ENCODE measurements at places on chromosomes 5 and 9.

DNA sequence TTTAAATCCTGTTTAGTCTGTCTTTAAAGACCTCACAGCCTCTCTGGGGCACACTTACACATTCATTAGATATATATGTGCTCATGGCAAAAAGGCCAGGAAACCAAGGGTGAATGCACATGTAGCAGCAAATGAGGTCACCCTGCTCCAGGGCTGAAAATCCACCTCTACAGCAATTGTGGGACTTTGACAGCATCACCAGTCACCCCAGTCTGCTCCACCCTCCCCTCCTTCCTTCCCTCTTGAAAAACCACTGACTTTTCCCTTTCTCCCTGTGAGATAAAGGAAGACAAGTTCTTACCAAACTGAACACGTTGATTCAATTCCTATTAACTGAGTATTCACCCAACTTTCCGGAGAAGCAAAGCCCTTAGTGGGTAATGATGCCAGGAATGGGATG, 15.2 kb upstream of the SH3RF2 start:
- no peak for ATAC-seq

DNA sequence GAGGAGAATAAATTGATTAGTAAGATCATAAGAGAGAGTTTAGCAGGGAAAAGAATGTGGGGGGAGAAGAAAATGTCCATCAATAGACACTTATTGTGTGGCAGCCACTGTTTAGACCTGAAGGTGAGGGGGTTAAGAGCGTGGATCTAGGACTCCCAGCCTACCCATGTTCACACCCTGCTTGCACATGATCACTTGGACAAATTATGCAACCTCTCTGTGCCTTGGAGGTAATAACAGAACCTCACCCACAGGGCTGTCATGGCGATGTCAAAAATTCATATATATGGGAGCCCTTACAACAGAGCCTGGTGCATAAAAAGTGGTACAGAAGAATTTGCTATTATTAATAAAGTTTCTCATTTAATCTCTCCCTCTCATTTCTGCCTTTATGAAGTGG, 86.0 kb upstream of the EQTN start:
- ATAC-seq = no peak

- ATAC-seq = no peak
Observed at GRCh38 chr5:36836831-36837230, 39.7 kb upstream of the NIPBL start.

- no peak for ATAC-seq
Observed at GRCh38 chr5:66553368-66553912, 42.8 kb upstream of the MAST4 start.

- no peak for ATAC-seq
Observed at GRCh38 chr5:57939771-57940170, 457.2 kb upstream of the ACTBL2 start.

DNA sequence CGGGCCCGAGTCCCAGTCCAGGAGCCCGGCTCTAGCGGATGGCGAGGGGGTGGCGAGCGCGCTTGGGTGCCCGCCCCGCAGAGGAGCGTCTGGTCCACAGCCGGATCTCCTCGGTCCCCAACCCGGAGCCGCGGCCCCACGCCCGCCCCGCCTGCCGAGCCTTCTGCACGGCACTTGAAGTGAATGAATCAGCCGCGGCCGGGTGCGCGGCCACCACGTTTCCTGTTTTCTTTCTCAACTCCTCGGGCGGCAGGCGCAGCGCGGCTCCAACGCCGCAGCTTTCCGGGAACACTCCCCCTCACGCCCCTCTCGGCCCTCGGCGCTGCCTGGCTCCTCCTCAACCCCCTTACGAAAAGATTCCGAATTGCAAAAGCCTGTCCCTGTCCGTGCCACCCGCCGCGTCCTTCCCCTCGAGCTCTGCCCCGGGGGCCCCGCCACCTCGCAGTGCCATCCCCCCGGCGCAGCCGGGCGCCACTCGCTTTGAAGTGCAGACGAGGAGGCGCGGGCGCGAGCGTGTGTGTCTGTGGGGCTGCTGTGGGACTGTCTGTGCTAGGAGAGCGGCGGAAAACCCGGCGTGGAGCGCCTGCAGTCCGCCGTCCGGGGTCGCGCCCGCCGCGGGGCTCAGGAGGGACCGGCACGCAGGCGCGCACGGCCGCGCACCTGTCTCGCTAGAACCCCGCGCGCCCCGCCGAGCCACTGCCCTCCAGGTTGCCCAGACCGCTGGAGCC, 456.6 kb downstream of the RAB3C start:
- peak; percentile 80 for ATAC-seq

DNA sequence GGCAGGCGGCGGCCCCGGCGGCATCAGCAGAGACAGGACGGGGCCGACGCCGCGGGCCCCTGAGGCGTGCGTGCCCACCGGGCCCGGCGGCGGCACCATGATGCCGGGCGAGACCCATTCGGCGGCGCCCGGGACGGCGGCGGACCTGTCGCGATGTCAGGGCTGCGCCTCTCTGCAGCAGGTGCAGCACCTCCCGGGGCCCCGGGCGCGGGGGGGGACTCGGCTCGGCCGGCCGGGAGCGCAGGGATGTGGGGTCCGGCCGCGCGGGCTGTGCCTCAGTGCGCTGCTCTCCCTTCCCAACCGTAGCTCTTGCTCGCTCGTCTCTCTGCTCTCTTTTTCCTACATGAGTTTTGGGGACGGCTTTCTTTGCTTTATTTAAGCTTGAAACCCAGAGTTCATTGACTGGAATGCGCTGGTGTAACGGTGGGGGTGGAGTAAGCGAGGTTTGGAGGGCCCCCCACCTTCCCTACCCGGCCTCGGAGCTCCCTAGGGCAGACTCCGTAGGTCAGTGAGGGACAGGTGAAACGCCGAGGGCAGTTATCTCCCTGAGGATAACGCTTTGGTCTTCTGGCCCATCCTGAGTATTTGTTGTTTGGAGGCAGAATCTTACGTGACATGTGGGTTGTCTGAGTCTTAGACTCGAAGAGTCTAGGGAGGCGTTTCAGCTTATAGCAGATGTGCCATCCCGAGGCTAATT, 490 bp downstream of the ICE1 start:
- no peak for ATAC-seq

- ATAC-seq = no peak
Observed at GRCh38 chr9:104915049-104915448, 12.9 kb downstream of the ABCA1 start.

- no peak for ATAC-seq
Observed at GRCh38 chr9:8859416-8859815, 1059.8 kb upstream of the DMAC1 start.

GRCh38 chr9:14373706-14374105, 59.8 kb upstream of the NFIB start:
- ATAC-seq = no peak

DNA sequence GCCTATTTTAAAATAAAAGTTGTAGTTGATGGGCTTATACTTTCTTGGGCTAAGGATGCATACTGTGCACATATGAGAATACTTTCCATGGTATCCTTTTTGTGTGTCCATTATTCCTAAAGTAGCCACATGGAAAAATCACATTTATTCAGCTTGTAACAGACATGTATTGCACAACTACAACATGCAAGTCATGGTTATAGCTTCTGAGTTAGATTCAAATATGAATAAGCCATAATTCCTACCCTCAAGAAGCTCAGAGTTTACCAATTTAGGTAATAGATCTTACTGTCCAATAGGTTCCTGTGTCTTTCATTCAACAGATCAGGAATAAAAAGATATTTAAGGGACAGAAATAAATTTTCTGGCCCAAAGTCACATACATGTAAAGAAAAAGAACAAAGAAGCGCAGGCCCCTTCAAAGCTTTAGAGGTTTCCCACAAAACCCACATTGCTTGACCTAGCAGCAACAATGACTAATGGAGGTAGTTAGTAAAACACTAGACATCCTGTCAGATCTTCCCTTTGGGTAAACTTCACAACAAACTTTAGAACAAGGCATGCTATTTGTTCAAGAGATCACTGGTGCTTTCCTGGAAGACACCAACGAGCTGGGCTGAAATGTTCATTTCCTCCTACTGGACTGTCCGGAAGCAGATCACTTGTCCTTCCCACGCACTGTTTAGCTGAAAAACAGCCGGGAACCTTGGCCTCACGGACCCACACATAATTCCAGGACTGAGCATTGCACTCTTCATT, 78.4 kb upstream of the ITGA1 start:
- no peak for ATAC-seq

GRCh38 chr5:43560128-43560527, 3.3 kb upstream of the PAIP1 start:
- ATAC-seq = no peak

- ATAC-seq = no peak
Observed at GRCh38 chr5:68533051-68533450, 317.5 kb downstream of the PIK3R1 start.

Measured in gastroesophageal sphincter (tissue), 4 donors.